Thoracic aorta (tissue), 2 donors: ENCODE measurements at places on chromosomes 11 and 22. TPM values are rescaled to one million over a fixed set of nuclear protein-coding genes. Genes with fewer than 3 reads are reported as not detected.

The ELFN2 gene
- total RNA-seq, result not detected

DNA sequence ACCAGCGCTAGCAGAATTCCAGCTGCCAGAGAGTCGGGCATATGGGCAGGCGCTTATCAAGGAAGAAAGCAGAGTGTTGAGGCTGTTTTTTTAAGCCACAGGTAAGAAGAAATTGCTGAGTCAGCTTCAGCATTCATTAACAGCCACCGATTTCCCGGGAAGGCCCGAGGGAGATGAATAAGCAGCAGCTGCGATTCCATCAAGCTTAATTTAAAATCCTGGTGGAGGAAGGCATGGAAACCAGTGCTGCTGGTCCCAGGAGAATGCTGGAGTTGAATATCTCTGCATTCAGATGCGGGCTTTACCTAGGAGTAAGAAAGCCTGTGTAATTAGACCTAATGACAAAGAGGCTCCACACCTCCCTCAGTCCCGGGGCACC is 168.8 kb downstream of the BRD1 start:
- DNase-seq, result no peak

GRCh38 chr11:105492010-105492409 is 117.9 kb upstream of the GRIA4 start:
- DNase-seq, result no peak

GRCh38 chr11:123671534-123671933 is 17.1 kb upstream of the SCN3B start:
- DNase-seq, result no peak

GRCh38 chr22:50173311-50173982 is 2.9 kb downstream of the PANX2 start:
- no peak for DNase-seq

DNA sequence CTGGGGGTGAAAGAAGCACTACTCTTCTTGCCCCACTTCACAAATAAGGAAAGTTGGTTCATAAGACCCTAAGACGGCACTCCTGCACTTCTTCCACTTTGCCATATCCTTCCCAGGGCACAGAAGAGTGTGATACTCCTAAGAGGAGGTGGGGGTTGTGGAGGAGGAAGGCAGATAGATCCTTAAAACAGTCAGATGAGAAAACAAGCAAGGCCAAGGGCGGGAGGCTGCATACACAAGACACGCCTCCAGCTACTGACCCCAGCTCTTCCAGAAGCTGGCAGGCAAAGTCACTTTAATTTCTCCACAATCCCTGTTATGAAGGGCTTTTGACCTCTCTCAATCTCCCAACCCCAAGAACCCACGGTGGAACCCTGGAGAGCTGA is 1.6 kb upstream of the CHRM4 start:
- DNase-seq, result no peak

DNA sequence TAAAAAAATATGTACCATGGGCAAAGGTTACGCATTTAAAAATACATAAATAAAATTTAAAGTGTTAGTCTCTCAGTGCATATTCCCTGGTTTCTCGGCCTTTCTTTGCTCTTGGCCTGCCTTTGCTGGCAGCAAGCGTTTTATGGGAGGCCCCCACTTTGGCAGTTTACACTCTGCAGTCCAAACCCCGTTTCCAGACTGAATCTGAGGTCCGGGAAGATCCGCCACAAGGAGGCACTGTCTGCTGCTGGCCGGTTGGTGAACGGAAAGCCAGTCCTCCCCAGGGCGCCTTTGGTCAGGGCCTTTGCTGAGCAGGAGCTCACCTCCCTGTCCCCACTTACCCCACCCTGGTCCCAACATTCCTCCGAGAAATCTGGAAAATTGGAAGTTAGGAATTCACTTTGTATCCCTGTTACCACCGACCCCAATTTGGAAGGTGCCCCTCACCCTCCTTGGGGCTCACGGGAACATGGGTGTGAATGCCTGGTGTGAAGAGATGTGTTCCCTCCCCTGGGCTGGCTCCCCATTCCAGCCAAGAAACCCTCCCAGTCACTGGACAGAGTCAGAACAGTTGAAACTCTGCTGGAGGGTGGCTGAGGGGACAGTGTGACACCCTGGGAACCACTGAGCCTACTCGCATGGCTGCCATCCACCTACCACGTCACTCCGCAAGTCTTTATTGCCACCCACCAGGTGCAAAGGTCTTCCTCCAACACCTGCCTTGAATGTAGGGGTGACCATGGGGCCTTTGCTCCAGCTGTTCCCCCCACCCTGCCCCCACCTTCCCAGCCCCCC is 9.4 kb upstream of the SF1 start:
- DNase-seq, result no peak
